ENCODE measurements at places on chromosomes 12 and 14.

GRCh38 chr14:101707068-101707842 is 54.3 kb upstream of the PPP2R5C start:
- ATAC-seq, result peak; percentile 74

GRCh38 chr14:89566644-89567415 is 149.8 kb upstream of the FOXN3 start:
- no peak for ATAC-seq

DNA sequence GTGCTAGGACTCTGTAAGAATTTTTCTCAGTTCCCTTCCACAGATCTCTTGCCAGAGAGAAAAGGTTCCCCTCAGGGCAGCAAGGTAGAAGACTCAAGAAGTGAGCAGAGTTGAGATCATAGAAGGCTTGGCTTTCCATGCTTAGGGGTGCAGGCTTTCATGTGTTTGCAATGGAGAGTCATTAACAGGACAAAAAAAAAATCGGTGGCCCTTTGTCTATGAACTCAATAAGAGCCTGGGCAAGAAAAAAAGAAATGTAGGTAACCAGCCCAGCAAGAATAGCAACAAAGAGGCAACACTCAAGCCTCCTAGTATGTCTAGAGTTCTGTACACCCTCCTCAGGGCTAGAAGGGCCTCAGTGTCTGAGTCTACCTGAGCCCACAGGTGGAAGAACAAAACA is 23.4 kb upstream of the LRP6 start:
- ATAC-seq, result no peak

GRCh38 chr12:8644345-8645248 is 18.0 kb downstream of the MFAP5 start:
- ATAC-seq, result peak; percentile 75

- no peak for ATAC-seq
Observed at GRCh38 chr12:661720-662486, 1.3 kb downstream of the NINJ2 start.

DNA sequence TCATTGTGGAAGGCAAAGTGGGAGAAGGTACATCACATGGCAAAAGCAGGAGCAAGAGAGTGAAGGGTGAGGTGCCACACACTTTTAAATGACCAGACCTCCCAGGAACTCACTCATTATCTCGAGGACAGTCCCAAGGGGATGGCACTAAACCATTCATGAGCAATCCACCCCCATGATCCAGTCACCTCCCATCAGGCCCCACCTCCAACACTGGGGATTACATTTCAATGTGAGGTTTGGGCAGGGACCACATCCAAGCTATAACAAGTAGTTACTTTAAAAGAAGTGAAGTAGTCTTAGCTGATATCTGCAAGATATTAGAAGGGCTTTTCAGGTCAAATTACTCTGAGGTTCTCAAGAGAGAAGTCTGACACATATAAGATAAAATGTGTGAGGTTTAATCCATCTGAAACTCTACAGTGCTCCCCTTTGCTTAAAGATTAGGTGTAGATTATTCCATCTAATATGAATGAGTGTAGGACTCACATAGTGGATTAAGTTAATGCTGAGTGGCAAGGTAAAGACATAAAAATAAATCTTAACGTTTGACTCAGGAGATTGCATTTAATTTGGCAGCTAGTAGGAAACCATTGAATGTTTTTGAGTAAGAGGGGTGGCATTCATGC is 130.8 kb downstream of the TMX1 start:
- ATAC-seq, result no peak

GRCh38 chr14:104968153-104968527 is 10.0 kb downstream of the AHNAK2 start:
- ATAC-seq, result no peak

DNA sequence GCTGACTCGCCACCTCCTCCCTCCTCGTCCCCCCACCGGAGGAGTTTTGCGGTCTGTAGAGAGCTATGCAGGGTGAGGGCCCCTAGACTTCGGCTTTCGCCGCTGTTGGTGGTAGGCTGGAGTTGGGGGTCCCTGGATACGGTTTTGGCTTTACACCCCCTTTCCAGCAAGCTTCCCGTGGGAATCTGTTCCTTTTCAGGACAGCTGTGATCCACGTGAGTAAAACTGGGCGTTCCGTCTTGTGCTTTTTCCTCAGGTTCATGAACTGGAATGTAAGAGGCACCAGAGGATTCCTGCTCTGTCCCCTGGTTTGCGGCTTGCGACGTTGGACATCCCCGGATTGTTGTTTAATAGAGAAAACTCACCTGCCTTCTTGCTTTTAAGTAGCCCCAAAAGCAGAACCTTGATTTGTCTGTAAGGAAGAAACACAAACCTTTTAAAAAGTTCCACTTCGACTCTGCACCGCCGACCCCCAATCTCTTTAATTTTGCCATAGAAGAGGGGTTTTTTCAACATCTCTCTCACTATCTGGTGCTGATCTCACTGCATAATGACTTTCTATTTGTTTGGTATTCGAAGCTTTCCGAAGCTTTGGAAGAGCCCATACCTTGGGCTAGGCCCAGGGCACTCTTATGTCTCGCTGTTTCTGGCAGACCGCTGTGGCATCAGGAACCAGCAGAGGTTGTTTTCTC is 490 bp downstream of the PRORP start:
- ATAC-seq, result no peak

DNA sequence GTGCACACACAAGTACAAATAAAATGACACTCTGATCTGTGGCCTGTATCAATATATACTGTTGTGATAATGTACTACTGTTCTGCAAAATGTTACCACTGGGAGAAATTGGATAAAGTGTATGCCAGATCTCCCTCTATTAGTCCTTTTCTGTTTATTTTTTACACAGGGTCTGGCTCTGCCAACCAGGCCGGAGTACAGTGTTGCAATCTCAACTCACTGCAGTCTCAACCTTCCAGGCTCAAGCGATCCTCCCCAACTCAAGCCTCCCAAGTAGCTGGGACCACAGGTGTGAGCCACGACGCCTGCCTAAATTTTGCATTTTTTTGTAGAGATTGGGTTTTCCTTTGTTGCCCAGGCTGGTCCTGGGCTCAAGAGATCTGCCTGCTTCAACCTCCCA is 1.9 kb downstream of the NT5DC3 start:
- no peak for ATAC-seq

- ATAC-seq, result no peak
Observed at GRCh38 chr14:47044841-47045240, 393.3 kb upstream of the RPL10L start.

GRCh38 chr12:100963381-100963780 is 168.8 kb downstream of the ANO4 start:
- no peak for ATAC-seq
